ENCODE measurements at places on chromosomes 3 and 15. TPM values are rescaled to one million over a fixed set of nuclear protein-coding genes. Genes with fewer than 3 reads are reported as not detected.

RLBP1 gene
- not detected for total RNA-seq

PP2D1 gene
- total RNA-seq: not detected

COL6A5 gene
- not detected for total RNA-seq

GPR171 gene
- total RNA-seq: 116 TPM

GABRB3 gene
- 0.06 TPM for total RNA-seq

DNA sequence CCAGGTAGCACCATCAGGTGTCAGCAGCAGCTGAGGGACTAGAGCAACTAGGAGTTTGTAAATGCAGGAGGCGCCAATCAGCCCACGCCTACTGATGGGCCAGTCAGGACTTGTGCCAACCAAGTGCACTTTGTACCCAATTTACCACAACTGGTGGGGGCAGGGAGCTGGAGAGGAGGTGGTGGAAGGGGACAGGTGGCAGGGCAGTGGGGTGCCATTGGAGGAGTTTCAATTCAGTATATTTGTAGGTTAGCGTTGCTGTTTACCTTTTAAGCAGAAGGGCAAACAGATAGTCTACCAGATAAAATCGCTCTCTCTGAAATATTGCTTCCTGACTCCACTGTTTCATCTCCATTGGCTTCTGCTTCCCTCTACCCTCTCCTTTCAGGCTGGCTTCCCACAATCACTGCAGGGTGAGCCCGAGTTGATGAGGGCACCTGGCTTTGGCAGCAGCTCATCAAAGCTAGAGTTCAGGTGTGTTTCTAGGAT lies 75.7 kb downstream of the TRIM69 start:
- DNase-seq: no peak

DNA sequence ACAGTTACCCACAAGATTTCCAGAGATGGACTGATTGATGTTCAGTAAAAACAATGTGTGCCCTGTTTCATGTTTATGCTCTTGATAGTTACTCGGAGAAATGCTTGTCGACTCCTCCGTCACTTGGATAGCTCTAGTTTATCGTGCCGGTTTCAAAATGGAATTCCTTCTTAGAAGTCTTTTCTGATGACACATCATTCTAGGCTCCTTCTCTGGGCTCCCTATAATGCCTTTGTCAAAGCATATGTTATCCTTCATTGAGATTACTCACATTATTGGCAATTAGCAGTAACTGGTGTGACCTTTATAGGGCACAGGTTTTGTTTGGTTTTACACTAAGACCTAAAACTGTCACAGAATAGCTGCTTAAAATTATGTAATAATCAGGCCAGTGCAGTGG lies 201.8 kb downstream of the CNTN6 start:
- no peak for DNase-seq

GRCh38 chr3:193829781-193830180 lies 236.8 kb downstream of the OPA1 start:
- no peak for DNase-seq

DNA sequence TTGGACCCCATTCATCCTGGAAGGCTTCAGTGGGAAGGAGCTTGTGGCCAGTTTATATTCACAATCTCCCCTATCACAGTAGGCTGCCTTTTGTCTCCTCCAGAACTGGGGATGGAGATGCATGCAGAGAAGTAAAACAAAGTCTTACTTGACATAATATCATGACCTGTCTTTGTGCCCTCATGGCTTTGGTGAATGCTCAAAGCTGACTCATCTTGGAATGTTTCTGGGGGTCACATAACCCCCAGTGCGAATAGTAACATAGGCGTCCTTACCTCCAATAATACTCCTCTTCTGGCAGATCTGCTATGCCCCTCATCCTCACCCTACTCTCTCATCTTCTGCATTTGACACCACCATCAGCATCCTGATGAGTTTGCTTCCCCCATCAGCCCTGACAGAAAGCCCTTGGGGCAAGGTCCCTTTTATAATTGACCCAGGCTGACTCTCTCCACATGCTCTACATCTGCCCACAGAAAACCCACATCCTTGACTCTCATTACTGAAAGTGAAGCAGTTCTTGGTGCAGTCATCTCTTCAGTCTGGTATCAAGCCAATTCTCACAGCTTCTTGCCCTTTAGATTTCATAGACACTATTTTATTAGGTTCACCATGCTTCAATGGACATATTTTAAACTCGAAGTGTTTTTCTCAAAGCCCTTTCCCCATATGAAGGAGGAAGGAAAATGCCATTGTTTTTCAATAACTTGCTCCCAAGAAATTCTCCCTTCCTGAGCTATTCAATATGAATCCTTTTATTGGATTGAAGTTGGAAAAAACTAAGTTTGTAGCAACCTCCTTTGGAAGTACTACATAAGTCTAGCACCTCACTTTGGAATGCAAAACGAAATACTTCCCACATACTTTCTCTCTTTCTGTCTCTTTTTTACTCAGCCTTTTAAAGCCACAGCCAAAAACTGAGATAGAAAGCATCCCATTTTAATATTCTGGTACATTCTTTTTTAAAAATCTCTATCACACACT lies 36.6 kb downstream of the OSTN start:
- no peak for DNase-seq

GRCh38 chr15:100731267-100732152 lies 129.1 kb downstream of the ASB7 start:
- no peak for DNase-seq

DNA sequence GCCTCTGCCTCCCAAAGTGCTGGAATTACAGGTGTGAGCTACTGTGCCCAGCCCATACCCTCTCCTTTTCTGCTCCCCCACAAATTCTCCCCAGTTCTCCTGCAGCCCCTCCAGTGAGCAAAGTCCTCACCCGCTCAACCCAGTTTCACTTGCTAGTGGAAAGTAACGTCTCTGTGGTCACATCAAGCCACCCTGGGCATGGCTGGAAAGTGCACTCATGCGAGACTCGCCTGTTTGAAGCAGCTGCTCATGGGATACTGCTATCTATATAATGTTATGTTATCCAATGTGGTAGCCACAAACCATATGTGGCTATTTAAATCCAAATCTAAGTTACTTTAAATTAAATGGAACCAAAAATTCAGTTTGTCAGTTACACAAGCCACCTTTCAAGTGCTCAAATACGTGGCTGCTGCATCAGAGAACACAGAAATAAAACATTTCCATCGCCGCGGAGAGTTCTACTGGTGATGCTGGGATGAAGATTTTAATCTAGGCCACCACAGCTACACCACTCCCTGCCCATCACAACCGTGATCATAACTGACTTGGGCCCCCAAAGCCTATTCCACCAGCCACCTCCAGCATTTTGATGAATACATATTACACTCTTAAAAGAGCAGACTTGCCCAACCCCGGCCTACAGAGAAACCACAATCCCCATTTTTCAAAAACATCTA lies 119.4 kb downstream of the LIPC start:
- no peak for DNase-seq

DNA sequence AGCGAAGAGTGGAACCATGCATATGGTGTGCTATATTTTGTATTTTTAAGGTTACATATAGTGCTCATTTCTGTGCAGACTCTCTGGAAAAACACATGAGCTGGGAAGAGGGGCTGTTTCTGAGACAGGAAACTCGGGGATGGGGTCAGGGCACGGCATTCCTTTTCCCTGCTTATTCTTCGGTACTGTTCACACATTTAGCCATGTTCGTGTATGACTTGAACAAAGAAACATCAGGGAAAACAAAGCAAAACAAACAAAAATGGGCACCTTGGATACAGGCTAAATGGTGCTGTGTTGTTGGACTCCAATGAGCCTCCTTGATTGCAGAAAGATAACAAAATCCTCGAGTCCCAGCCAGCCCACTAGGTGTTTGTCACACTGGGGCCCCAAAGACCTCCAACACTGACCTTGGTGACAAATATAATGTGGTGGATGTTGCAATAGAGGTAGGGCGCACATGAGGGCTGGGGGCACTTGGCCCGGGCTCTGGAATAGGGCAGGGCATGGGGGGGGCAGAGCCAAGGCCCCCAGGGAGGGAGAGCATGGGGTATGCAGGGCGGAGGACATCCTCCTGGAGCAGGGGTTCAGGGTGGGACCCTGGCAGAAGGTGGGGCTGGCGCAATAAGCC lies 19.3 kb downstream of the DNASE1L3 start:
- DNase-seq: no peak

All from CD4-positive, alpha-beta memory T cell (primary cell).